ENCODE measurements at places on chromosomes 1 and 21. TPM values are rescaled to one million over a fixed set of nuclear protein-coding genes. Genes with fewer than 3 reads are reported as not detected.

RPE65 gene
- under 0.01 TPM for total RNA-seq

FAAH gene
- 14.7 TPM for total RNA-seq

- DNase-seq: no peak
Measured at GRCh38 chr1:155070721-155071569, 7.4 kb downstream of the EFNA4 start.

DNA sequence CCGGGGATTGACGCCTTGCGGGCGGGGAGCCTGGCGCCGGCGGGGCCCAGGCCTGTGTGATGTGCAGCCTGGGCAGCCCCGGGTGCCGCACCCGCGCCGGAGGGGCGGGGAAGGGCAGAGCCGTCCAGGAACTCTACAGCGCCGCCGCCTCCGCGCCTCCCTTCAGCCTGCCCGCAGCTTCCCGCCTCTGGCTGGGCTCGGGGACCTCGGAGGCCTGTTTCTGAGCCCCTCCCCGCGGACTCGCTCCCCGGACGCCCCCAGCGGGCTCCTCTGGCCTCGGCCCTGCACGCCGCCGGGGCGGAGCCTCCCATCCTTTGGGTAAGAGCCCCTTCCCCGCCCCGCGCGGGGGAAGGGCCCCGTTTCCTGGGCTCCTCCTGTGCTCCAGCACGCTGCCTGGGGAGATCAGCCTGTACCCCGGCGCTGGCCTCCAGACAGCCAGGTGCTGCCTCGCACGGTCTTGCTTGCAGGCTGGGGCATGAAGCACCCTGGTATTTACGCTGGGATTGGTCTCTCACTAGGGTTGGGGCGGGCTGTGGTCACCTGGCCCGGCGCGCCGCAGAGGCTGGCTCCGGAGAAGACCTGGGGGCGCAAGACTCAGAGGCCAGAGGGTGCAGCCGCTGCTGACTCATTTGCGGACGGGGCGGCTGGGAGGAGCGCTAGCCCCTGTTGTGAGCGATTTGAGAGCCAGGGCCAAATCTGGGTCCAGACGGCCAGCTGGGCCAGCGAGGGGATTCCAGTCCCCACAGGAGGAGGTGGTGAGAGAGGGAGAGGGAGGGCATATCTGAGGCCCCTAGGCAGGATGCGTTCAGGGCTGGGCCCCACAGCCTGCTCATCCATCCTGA, 5.7 kb upstream of the ACOT11 start:
- peak; percentile 99 for DNase-seq

AK5 gene
- total RNA-seq: 1.7 TPM

DNA sequence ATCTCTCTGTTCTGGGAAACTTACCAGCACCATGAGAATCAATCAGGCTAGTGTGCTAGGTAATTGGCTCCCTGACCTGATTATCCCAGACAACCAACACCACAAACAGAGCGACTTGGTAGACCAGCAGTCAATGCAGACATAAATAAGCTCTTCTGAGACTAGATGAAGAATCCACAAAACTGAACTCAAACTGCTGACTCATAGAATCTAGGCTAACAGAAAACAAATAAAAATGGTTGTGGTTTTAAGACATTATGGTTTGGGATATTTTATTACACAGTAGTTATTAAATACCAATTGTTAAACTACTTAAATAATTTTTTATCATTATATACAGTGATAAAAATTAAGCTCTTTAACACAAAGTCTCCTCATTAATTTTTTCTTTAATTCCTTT, 535.7 kb downstream of the COL11A1 start:
- no peak for DNase-seq

- no peak for DNase-seq
Measured at GRCh38 chr1:3052501-3052900, 16.5 kb upstream of the PRDM16 start.

GRCh38 chr1:213251972-213252371, 200.9 kb downstream of the RPS6KC1 start:
- no peak for DNase-seq

STYXL2 gene
- total RNA-seq: not detected

- DNase-seq: no peak
Measured at GRCh38 chr1:156157506-156157905, 4.1 kb downstream of the SEMA4A start.

SPAG17 gene
- 0.33 TPM for total RNA-seq

GRCh38 chr1:95953015-95953414, 719.0 kb downstream of the RWDD3 start:
- DNase-seq: no peak

RHOU gene
- 0.40 TPM for total RNA-seq

DNA sequence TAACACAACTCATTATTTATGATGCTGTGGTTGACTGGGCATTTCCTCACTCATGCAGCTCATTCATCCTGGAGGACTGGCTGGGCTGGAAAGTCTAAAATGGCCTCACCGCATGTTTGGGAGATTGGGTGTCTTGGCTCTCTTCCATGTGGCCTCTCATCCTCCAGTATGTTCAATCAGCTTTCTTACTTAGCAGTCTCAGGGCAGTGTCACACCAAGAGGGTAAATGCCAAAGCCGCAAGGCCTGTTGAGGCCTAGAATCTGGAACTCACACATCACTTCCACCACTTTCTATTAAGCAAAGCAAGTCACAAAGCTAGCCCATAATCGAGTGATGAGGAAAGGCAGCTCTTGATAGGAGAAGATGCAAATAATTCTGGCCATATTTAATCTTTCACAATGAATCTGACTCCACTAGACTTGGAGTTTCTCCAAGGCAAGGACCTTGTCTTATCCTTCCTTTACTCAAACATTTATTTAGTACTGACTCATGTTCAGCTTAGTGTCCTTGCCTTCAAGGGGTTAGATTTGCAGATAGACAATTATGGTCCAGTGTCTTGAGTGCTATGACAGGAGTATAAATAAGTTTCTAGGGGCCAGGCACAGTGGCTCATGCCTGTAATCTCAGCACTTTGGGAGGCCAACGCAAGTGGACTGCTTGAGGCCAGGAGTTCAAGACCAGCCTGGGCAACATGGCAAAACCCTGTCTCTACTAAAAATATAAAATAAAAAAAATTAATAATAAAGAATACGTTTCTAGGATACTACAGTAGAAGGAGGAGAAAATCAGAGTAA, 45.1 kb downstream of the TMEM53 start:
- peak; percentile 84 for DNase-seq

INPP5B gene
- total RNA-seq: 17.5 TPM

DNA sequence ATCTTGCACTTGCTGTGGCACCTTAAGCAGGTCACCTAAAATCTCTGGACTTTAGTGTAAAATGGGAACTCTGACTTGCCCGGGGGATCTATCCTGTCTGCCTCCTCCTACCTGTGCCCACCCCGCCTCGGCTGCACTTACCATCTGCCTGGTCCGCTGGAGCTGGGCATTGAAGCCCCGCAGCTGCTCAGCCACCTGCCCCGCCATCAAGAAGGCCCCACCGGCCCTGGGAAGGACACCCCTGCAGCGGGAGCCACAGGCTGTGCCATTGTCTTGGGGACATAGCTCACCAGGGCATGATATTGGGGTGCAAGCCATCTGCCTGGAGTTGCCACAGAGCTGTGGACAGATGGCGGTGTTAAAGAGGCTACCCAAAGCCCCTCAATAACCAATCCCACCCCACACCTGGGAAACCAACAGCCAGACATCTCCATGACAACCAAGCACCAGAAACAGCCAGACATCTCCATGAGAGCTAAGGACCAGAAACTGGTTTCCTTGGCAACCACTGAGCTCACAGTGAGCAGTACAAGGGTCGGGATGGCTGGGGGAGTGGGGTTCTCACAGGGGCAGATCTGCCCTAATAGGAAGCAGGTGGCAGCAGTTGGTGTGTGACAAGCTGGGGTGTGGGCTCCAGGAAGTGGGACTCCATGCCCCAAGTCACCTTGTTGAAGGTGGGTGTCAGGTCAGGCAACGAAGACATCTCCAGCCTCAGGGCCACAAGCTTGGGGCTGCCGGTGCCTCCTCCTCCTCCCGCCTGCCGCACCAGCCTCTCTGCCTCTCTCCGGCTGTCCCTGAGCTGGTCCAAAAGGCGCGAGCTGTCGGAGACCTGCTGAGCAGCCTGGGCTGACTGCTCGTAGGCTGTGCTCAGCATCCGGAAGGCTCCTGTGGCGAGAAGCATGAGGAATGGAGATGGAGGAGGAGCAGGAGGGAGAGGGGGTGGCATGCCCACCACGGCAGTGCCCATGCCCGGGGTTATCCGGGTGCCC, 29.1 kb downstream of the LAMB3 start:
- DNase-seq: no peak

DNA sequence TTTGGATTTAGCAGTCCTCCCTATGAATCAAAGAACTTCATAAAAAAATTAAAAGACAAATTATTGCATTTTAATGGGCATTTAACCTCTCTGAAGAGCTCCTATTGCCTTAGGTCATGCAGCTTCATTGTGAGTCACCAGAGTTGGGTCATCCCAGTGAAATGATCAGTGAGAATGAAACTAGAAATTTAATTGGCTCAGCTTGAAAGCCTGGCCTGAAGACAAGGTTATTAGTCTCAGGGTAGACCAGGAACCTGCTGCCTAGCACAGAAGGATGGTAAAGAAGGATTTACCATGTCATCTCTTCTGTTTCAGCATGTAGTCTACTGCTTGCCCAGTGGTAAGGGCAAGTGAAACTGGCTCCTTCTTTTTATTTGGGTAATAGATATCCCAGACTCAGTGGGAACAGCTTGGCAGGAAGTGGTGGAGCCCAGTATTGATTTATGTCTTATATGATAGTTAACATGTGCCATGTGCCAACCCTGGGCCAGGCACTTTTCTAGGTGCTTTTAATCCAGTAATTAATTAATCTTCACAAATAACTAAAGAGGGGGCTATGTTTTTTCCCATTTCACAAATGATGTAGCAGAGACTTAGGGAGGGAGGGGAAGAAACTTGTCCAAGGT, 23.6 kb downstream of the LAMC2 start:
- peak; percentile 87 for DNase-seq

ZNF683 gene
- total RNA-seq: not detected

GRCh38 chr1:162265983-162266382, 110.7 kb downstream of the SPATA46 start:
- DNase-seq: no peak

CSF3R gene
- total RNA-seq: not detected

DENND2D gene
- 1.6 TPM for total RNA-seq

- DNase-seq: no peak
Measured at GRCh38 chr1:177923441-177923840, 46.4 kb downstream of the SEC16B start.

OPTC gene
- total RNA-seq: not detected

LRRC53 gene
- total RNA-seq: not detected

DNA sequence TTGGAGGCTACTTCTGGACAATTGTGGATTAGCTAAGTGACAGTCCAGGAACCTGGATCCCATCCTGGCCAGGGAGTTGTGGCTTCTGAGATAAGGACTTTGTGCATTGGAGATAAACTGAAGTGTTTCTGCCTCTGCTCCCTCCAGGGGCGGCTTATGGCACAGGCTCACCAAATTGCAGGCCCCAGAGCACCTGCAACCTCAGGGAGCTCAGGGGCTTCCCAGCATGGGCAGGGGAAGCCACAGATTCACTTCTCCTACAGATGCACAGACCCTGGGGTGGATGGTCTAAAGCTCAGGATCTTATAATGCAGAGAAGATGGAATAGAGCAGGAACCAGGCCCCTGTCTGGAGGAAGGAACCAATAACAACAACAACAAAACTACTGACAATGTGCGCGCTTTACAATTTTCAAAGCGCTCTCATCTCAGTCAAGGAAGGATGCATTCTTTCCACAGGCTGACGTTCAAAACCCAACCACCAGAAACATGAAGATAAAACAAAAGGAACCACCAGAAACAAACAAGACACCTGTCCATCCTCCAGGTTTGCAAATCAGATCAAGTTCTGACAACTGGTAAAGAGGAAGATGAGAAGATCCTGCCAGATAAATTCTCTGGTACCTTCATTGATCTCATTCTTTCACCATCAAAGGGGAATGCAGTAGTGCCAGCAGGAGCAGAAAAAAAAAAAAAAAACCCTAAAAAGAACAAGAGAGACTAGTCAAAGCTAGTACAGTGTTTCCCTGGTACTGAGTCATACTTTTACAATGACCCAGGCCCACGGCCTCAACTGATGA, 121.0 kb upstream of the IRF2BP2 start:
- peak; percentile 93 for DNase-seq

DNA sequence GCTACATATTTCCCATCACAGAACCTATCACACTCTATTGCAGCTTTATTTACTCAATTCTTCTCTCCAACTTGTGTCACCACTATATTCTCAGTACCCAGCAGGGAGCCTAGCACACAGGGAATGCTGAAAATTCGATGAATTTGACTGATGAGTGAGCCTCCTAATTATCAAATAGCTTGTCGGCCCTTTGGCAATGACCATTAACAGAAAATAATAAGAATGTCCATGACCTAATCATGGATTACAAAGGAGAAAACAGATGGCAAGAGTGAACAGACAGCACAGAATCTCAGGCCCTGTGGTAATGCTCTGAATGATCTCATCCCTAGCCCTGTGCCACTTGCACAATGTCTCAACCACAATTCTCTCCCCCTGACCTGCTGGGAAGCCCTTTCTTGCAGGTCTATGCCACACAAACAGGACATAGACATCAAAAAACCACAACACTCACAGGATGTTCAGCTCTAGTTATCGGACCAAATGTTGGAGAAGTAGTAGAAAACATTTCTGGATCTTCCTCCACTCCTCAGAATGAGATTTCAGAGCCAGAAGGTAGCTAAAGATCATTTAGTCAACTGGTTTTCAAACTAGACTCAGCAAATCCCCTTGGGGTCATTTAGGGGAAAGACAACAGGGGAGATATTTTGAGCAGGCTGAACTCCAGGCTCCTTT, 68.4 kb downstream of the LUZP1 start:
- peak; percentile 97 for DNase-seq

DNA sequence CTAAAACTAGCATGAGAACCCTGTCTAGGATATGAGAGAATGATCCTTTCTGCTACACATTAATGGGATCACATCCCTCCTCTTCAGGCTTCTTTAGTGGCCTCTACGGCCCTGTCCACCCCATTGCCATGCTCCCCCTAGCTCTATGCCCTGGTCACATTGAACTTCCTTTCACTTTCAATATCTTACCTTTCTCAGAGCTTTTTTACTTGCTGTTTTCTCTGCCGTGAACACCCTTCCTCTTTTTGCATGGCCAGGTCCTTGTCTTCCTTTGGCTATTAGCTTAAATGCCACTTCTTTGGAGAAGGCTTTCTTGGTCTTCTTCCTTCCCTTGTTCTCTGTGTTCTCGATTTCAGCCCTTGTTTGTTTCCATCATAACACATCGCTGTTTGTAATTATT, 97.4 kb downstream of the GIPC2 start:
- no peak for DNase-seq

Measured in mammary epithelial cell (primary cell).